GM23248 (cell line): ENCODE measurements at places on chromosomes 12 and 14. TPM values are rescaled to one million over a fixed set of nuclear protein-coding genes. Genes with fewer than 3 reads are reported as not detected.

GRCh38 chr14:37202812-37203211 lies 5.1 kb downstream of the MIPOL1 start:
- DNase-seq, result no peak

GRCh38 chr14:64195199-64195598 lies 99.0 kb downstream of the ESR2 start:
- DNase-seq, result no peak

- no peak for DNase-seq
Measured at GRCh38 chr14:22802860-22803686, 12.2 kb downstream of the SLC7A7 start.

DNA sequence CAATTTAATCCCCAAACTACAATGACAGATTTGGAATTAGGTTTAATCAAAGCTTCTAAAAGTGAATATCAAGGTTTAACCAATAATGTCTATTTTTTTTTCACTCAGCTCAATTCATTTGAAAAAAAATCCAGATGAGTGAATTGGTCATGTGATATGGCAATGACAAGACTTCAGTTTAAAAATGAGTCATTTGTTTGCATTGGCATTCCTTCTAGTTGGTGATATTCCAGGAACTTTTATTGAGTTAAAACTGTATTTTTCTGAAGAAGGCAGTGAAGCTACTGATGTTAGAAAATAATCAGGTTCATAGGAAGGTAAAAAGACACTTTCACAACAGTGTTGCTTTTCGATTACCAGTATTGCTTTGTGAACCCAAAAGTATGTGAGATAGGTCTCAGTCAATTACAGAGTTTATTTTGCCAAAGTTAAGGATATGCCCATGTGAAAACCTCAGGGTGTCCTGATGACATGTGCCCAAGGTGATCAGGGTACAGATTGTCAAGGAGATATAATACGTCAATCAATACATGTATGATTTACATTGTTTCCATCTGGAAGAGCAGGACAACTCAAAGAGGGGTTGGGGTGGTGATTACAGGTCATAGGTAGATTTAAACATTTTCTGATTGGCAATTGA lies 1214.9 kb downstream of the GALC start:
- DNase-seq, result no peak

DNA sequence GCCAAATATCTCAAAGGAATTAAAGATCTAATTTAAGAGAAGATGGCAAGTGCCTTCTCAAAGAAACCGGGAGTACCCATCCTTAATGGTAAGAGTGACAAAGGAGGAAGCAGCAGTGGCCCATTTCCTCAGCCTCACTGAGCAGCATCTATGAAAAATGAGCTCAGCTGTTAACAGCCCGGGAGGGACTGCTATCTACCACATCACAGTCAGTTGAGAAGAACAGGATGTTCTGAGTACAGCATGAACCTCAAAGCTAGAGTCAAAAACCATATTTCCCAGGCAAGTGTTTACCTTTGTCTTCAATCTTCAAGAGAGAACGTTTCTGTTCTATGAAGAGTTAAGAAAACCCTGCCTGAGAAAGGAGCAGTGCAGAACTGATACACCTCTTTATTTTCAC lies 115.0 kb downstream of the BTG1 start:
- no peak for DNase-seq

DNA sequence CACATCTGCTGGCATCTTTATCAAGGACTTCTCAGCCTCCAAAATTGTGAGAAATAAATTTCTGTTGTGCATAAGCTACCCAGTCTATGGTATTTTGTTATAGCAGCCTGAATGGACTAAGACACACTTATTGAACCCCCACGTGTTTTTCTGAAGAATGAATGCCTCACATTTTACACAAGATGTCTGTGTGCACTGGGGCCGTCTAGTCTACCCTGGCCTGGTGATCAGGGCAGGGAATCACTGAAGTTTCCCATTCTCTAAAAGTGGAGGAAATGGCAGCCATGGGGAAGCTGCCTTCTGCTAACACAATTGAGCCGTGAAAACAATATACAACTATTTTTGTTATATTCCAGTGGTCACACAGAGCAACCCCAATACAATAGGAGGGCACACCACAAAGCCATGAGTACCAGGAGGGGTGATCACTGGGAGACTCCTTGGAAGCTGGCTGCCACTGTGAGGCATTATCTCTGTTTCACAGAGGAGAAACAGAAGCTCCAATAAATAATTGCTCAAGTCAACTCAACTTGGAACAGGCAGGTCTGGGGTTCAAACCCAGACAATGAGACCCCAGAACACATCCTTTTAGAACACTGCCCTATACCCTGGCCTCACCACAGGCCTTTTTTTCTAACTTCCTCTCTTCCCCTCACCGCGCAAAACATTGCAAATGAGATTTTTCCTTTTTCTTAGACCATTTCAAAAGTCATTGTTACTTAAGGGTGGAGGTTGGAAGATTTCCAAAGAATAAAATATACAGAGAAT lies 18.3 kb upstream of the LTA4H start:
- DNase-seq, result no peak

DNA sequence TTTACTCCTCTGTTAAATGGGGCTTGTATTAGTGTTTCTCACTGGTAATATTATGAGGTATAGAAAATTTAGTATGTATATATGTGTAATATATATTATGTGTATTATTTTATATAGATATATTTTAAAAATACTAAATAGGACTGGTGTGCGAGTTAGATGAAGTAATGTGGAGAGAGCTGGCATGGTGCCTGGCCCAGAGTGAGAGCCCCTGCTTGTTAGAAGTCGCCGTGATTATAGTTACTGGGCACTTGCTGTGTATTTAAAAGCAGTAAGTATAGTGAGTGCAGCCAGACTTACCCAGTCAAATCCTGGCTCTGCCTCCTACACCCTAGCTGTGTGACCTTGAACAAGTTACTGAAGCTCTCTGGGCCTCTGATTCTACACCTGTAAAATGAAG lies 48.0 kb downstream of the WSCD2 start:
- no peak for DNase-seq

DNA sequence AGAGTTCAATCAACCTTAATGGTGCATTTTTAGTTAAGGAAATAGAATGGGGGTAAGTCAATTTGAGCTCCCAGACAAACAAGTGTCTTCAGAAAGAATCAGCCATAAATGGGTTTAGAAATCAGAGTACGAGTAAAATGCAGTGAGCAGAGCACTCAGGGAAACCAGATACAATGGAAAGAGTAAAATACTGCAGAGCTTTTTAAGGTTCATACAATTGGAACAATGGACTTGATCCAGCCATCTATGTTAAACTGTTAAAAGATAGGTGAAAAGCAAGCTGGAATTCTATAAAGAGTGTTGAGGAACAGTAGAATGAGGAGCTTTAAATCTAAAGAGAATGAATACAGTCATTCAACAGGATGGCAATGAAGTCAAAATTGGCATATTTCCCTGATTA lies 23.8 kb upstream of the PCNX4 start:
- DNase-seq, result no peak

GRCh38 chr14:91297081-91297711 lies 52.7 kb upstream of the GPR68 start:
- no peak for DNase-seq

- DNase-seq, result no peak
Measured at GRCh38 chr12:94308612-94309011, 151.1 kb downstream of the CEP83 start.

- DNase-seq, result no peak
Measured at GRCh38 chr12:32690927-32691326, 11.8 kb downstream of the DNM1L start.

DNA sequence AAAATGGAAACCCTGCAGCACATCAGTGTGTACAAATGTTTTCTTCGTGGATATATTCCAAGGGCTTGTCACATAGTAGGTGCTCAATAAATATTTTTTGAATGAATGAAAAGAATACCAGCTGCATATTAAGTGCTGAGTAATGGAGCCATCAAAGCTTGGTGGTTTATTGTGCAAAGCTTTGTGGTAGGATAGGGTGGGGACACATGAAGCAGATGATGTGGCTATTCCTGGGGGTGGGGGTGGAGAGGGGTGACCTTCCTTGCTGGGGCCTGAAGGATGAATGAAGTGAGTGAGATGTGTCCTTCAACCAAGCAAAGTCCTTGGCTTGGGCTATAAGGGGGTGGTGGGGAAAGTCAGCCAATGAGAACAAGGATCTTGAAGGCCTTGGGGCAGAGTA lies 4.3 kb upstream of the KRT81 start:
- DNase-seq, result peak; percentile 45

DNA sequence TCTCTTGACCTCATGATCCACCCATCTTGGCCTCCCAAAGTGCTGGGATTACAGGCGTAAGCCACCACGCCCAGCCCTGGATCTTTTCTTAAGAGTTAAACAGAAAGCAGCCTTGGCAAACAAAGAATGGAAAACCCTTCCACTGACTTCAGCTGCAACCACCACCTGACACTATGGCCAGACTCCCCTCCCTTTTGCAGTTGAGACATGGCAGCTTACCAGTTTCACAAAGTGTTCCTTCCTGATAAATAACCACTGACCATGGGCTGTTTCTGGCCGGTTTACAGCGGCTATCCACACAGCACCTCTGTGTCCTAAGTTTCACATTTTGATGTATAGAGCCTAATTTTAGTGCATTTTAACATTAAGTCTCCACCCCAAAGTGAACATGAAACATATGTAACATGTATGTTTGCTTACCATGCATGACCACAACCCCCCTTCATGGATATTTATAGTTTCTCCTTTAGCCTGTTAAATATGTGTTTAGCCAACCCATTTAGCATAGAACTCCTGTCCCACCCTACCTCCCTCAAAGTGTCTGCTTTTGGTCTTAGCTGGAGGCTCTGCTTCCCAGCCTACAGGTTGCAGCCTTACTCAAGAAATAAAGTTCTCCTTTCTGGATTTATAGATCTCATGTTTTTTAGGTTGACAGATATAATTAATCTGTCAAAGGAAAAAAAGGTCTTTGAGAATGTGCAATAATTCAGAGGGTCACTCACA lies 32.7 kb upstream of the RAB21 start:
- no peak for DNase-seq

- no peak for DNase-seq
Measured at GRCh38 chr12:110262442-110263388, 18.3 kb upstream of the ATP2A2 start.

DNA sequence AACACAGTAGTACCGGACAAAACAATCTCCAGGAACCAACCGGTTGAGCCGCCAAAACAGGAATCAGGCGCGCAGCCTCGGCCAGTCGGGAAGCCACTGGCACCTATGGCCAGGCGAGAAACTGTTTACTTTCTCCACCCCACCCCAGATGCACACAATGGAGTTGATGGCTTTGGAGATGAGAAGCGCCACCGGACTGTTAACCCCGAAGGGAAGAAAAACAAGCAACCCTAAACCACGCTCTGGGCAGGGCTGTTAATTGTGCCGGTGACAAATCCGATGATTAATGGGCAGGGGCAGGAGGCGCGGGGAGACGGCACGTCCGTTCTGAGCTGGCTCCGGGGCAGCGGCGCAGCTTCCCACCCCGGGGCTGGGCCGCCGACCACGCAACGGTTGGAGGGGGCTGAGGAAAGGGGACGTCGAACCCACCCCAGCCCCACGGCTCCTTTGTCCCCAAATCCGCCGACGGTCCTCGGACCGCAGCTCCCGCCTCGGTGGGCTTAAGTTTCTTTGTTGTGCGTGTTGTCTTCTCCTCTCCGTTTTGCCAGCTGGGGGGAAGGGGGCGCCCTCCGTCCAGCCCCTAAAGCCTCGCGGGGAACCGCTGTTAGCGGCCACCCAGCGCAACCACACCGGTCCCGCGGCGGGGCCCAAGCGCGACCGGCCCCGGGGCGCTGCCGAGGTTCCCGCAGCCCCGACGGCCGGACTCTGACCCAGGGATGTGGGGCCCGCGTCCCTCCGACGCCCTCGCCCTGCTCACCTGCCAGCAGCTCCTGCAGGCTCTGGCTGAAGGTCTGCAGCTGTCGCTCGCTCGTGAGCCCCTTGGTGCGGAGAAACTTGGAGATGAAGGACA lies 790 bp downstream of the BTG1 start:
- peak; percentile 83 for DNase-seq

DNA sequence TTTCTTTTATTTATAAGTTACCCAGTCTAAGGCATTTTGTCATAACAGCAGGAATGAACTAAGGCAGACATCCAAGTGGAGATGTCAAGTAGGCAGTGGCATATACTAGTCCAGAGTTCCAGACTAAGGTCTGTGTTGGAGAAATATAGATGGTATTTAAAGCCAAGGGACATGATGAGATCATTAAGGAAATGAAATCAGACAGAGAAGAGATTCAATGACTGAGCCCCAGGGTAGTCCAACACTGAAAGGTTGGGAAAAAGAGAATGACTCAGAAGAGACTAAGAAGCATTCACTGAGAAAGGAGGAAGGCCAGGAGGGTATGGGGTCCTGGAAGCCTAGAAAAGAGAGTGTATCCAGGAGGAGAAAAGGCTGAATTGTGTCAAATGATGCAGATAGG lies 442.2 kb upstream of the CCDC196 start:
- DNase-seq, result peak; percentile 86

GRCh38 chr12:89618113-89618862 lies 90.3 kb downstream of the ATP2B1 start:
- peak; percentile 18 for DNase-seq

DNA sequence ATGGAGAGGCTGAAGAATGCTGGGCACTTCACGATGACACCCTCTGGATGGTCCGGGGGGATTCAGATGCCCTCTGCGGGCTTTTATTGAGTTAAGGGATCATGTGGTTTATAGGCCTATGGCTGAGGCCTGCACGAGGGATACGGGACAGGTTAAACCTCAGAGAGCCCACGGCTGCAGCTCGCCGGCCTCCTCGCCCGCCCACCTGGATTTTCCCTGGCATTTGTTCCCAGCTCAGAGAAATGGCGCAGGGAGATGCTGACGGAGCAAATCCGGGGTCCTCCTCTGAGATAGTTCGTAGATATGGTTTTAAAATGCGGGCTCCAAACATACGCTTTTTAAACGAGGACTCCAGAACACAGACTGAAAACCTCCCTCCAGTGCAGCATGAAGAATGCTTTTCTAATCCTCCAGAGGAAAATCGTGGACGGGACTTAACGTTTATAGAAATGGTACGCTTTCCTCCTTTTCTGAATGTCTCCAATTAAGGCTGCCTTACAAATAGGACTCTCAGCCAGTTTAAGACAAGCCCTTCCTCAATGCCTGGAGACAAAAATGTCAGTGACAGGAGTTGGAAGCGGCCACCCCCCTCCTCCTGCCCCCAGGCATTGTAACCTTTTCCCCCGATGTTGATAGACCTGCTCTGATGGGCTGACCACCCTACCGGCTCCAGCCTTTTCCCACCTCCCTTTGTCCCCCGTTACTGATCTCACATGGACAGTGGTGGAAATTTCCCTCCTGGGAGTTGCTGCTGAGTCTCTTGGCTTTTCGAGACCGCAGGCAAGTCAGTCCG lies 16.6 kb downstream of the CCND2 start:
- DNase-seq, result no peak

- no peak for DNase-seq
Measured at GRCh38 chr14:66802962-66803361, 295.0 kb downstream of the GPHN start.

DNA sequence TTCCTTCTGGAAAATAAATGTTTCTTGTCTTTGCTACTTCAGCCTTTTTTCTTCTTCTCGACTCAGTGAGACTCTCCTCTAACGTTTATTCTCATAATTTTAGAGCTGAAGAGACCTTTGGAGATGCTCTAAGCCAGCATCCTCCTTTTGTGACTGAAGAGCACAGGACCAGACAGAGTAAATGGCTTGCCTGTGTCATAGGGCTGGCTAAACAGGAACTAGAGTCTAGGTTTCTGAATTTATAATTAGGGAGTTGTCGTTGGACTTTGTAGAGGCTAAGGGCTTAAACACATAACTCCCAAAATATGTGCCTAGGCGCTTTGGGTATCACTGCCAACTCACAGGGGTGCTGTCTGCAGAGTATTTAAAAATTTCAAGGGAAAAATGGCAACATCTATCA lies 98.5 kb downstream of the FGD4 start:
- no peak for DNase-seq

The ZNF740 gene
- 5.1 and 6.5 TPM in 2 replicates for total RNA-seq

The HOXC11 gene
- not detected in 2 replicates for total RNA-seq

The SIX6 gene
- not detected in 2 replicates for total RNA-seq

The ABHD12B gene
- total RNA-seq, result not detected in 2 replicates
